Left renal pelvis (tissue), 4 donors: ENCODE measurements at places on chromosomes 3 and 15.
A peak's percentile ranks its signal among the peaks of the same experiment; 100 is the strongest.

- DNase-seq: no peak
Observed at GRCh38 chr15:85906640-85907039, 111.9 kb upstream of the KLHL25 start.

DNA sequence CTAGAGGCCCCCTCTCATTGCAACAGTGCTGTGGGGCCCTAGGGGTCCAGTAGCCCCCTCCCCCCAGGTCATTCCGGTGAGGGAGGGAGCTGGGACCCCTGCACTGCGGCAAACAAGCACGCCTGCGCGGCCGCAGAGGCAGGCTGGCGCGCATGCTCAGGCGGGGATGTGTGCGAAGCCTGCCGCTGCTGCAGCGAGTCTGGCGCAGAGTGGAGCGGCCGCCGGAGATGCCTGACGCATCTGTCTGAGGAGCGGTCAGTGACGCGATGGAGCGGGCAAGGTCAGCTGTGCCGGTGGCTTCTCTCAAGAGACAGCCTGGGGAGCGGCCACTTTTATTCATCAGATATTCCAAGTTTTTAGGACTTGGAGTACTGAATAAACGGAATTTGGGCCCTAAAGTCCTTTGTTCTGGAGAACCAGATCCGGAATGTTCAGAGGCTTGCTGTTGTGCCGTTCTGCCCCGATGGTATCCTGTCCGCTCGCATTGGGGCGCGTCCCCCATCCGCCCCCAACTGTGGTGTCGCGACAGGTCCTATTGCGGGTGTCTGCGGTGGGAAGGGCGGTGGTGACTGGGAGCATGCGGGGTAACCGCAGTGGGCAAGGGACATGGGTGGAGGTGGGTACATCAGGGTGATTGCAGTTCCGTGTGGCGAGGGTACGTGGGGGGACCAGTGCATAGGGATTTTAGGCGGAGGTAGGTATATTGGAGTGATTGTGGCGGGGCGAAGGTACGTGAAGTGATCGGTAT, at the start of the genes SNRPN and SNURF:
Gene SNRPN, plus strand, starts transcription at position 205 of the 748 bp plus-strand sequence. CDS start 19,467 bp downstream, outside the sequence.
Gene SNURF, plus strand, starts transcription at position 205 of the 748 bp plus-strand sequence. Its CDS starts 62 bp downstream, at position 267.
- no peak for DNase-seq

- DNase-seq: no peak
Observed at GRCh38 chr15:50365971-50366370, 11.0 kb upstream of the GABPB1 start.

- DNase-seq: no peak
Observed at GRCh38 chr15:82898961-82899360, 53.6 kb downstream of the HOMER2 start.

DNA sequence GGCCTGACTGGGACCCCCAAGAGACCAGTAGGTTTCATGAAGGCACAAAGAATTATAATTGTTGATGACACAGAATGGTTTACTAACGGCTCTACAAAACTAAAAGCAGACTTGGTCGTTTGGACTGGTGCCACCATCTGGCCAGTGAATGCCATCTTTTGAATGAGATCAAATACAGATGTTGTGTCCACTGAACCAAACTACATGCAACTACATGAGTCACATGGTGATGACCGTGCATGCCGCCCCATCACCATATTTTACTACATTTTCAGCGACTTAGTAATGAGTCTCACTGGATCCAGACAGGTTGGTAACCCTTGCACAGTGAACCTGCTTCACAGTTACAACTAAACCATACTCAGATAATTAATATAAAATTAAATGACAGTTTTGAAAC, 803.3 kb downstream of the DIPK2A start:
- DNase-seq: no peak

- no peak for DNase-seq
Observed at GRCh38 chr3:163838769-163839168, 1239.5 kb downstream of the SI start.

GRCh38 chr3:184133840-184134745, 1.1 kb upstream of the EIF2B5 start:
- DNase-seq: peak; percentile 52

DNA sequence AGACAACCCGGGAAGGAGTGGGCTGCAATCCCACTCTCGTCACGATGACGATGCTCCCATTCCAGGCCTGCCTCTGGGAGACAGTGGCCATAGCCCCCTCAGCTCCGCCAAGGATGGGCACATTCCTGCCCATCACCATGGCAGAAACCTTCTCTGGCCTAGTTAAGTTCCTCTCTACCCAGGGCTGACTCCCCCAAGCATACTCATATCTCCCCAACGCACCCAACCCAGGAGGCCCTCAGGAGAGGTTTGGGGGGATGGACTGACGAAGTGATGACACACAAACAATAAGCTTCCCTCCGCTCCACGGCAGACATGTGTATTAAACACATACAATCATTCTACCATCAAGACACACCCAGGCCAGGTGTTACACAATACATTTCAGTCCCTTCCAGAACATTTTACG, 60.1 kb downstream of the VGLL4 start:
- no peak for DNase-seq

- DNase-seq: peak; percentile 29
Observed at GRCh38 chr3:146189519-146190173, 28.7 kb upstream of the PLOD2 start.

GRCh38 chr3:112643621-112644240, 2.8 kb upstream of the CCDC80 start:
- no peak for DNase-seq

GRCh38 chr15:68317281-68318007, 39.9 kb downstream of the FEM1B start:
- DNase-seq: no peak

DNA sequence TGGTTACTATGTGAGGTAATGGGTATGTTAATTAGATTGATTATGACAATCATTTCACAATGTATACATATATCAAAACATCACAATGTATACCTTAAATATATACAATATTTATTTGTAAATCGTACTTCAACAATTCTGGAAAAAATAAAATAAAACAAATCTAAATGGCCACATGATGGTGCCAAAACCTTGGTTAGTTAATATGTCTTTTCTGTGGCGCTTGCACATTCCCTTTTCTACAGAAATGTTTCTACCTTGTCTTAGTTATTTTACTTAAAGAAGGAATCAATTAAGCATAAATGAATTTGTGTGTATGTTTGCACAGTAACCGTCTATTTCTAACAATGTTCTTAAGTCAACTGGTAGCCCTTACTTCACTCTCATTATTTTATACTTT, 53.4 kb downstream of the OXSM start:
- DNase-seq: no peak

DNA sequence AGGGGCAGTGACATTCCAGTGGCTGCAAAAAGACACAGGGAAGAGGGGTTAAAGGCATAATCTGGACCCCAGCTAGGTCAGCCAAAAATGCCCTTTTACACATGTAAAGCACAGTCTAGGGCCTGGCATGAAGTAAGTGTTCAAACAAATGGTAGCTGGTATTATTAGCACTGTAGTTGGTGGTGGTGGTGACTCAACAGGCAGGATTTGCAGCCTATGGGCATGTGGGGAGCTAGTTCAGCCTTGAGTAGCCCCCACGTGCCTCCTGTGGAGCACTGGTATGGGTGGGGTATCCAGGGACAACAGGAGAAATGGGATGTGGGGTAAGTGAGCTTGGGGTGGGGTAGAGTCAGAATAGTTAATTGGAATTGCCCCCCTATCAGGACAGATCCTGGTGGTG, 27.6 kb downstream of the DNASE1L3 start:
- DNase-seq: no peak

DNA sequence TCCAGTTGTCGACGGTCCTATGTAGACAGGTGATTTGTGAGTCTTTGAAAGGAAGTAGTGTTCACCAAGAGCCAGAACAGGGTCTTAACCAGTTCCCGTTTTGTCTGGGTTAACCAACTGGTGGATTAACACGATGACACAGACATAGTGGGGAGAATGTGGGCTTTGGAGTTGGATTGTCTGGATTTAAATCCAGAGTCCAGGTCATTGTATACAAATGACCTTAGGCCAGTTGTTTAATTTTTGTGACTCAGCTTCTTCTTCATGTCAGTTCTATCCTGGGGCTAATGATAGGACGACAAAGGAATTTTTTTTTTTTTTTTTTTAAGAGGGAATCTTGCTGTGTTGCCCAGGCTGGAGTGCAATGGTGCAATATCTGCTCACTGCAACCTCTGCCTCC, 126.7 kb downstream of the LPP start:
- no peak for DNase-seq

- DNase-seq: no peak
Observed at GRCh38 chr3:63135367-63135766, 142.7 kb upstream of the SYNPR start.

DNA sequence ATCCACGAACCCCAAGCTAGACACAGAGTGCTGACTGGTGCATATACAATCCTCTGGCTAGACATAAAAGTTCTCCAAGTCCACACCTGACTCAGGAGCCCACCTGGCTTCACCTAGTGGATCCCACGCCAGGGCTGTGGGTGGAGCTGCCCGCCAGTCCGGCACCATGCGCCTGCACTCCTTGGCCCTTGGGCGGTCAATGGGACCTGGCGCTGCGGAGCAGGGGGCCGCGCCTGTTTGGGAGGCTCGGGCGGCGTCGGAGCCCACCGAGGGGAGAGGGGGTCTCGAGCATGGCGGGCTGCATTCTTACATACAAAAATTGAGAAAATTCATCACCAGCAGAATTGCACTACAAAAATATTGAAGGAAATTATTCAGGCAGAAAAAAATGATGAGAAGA, 120.7 kb upstream of the FAN1 start:
- no peak for DNase-seq

DNA sequence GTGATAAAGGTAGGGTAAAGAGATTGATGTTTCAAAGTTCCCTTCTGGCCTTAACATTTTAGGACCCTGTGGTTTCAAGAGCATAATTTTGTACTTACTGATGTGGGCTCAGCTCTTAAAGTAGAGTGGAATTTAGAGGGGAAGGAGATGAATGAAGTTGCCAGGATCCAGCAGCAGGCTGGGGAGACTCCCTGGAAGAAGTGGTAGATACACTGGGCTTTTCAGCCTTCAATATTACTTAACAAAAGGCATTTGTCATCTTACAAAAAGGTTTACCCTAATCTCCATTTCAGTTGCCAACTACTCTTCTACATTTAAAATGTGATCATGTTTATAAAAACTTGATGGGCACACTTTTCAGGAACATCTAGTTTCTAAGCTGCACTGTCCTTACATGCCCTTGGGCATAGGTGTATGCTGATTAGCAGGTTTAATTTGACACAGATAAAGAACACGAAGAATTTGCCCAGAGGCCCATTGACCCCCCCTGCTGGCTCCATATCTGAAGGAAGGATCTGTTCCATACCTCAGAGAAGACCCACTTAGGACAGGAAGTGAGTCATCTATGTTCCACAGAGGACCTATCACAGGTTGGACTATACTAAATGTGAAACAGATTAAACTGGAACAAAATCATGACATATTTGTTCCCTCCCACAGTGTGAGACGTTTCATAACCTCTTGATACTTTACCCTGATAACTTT, 93.0 kb upstream of the LPP start:
- DNase-seq: no peak

DNA sequence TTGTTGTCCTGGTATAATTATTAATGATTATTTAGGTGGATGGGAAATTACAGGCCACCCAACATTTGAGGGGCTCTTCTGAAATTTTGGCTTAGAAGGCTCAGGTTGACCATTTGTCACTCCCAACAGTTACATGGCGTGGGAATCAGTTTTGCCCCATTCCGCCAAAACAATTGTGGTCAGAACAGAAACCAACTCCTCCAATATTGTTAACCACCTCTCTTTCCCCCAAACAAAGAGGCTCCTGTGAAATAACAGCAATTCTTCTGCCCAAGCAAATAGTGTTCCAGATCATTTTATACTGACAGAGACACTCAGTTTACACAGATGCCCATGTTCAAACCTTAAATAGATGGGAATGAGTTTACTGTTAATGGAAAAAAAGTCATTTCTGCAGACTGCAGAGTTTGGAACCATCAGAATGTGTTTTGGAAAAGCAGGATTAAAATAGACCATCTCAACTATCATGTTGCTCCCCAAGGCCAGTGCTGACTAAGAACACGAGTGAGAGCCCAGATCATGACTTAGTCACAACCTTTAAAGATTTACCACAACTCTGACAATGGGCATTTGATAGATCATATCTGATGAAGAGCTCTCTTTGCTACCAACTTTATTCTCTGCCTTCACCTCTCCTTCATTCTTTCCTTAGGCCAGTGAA, 102.1 kb downstream of the DUT start:
- DNase-seq: no peak

- no peak for DNase-seq
Observed at GRCh38 chr3:46282696-46283095, 40.4 kb downstream of the CCR3 start.

- DNase-seq: no peak
Observed at GRCh38 chr3:126510308-126510910, 7.2 kb downstream of the UROC1 start.

DNA sequence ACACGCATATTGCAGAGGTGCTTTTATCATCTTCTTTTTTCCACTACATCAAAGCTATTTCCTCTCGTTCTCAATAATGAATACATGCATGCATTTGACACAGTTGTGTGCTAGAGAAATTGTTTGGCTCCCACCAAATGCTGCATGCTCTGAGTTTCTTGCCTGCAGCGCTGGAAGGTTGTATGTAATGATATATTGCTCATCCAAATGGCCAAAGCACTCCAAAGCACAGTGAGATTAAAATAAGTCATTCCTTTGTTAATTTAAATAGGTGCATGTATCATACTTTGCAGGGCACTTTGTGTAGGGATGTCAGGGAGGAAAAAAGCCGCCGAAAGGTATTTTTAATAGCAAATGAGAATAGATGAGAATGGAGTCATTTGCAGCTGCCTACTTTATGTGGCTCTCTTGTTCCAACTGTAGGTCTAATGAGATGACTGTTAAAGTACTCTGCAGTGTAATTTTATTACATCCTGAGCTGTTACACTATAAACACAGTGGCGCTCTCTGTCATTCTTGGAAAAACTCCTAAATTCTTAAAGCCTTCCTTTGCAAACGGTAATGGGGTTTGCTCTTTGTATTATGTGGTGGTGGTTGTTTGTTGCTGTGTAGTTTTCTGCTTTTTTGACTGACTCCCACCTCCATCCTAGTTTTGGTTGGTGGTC, 56.9 kb upstream of the SKOR1 start:
- no peak for DNase-seq

- DNase-seq: peak; percentile 41
Observed at GRCh38 chr3:168094877-168095610, 680 bp downstream of the GOLIM4 start.

- no peak for DNase-seq
Observed at GRCh38 chr15:73322665-73323373, 45.9 kb downstream of the HCN4 start.
